ENCODE measurements at places on chromosomes 3 and 15.

GRCh38 chr15:41001524-41002214, 48.4 kb downstream of the CHAC1 start:
- no peak for ATAC-seq

GRCh38 chr15:63049783-63050371, 7.3 kb downstream of the TPM1 start:
- ATAC-seq: no peak

GRCh38 chr3:99532246-99532645, 106.1 kb upstream of the COL8A1 start:
- no peak for ATAC-seq

GRCh38 chr15:38516626-38517025, 48.0 kb downstream of the RASGRP1 start:
- no peak for ATAC-seq

- no peak for ATAC-seq
Observed at GRCh38 chr15:85151861-85152260, 170.2 kb downstream of the PDE8A start.
